ENCODE measurements at places on chromosomes 5 and 9.

DNA sequence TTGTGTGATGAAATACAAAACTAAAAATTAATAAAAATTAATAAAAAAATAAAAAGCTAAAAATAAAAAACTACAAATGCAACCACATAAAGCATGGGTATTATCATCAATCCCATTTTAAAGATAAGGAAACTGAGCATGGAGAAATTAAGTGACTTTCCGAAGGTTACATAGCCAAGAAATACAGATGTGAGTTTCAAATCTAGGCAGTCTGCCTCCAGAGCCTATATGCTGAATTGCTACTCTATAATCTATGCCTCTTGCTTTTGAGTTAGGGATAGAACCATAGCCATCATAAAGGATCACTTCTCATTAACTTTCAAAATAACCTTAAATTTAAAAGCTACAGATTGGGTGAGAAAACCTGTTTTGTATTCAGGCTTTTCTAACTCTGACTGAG lies 18.8 kb upstream of the ERAP2 start:
- DNase-seq, result no peak

GRCh38 chr9:14935964-14936363 lies 25.7 kb upstream of the FREM1 start:
- DNase-seq, result no peak

- DNase-seq, result no peak
Measured at GRCh38 chr5:52867809-52868208, 80.1 kb downstream of the ITGA1 start.

- no peak for DNase-seq
Measured at GRCh38 chr5:68839019-68839552, 254.7 kb upstream of the SLC30A5 start.

DNA sequence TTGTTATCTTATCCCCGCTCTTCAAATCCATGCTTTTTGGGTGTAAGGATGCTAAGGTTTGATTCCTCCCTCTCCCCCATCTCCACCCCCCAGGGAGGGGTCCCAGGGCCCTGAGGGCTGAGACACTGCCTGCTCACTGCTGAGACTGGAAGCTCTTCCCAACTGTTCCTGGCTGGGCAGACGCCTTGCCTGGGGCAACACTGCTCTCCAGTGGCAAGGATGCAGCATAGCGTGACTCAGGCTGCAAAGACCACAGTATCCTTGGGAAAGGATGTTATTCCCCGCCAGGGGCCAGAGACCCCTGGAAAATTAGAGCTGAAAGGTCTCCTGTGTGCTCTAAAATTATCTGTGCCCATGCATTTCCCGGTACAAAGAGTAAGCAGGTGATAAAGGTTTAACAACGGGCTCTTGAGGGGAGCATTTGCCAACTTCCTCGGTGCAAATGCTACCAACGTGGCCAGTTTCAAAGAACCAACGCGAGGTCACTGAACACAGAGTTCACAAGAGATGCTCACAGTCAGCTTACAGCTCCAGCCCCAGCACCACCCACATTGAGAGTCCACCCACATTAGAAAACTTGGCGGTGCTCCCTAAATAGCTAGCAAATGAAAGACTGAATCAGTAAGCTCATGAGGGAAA lies 271.9 kb downstream of the NSG2 start:
- DNase-seq, result no peak

DNA sequence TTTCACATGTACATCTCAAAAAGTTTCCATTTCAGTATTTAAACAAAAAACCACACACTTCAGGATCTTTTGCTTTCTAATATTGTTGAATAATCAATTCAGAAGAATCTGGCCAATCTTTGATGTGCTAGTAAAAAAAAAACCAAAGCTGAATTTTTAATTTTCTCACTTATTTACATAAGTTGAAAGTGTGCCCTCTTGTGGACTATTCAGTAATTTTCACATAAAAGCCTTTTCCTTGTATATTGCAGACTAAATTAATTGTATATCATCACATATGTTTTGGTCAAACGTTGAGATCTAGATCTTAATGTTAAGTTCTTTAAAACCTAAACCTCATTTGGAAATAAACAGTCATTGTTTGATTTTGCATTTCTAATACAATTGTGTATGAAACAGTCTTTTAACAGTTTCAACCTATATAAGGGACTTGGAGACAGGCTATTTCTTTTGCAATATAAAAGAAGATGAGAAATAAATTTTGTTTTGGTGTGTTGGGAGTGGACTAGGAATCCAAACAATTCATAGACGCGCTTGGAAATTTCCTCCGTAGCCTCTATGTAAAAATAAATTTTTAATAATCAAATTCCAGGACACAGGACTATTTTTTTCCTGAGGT lies 68.1 kb downstream of the NIPBL start:
- DNase-seq, result no peak

- DNase-seq, result no peak
Measured at GRCh38 chr5:36657563-36657995, 51.2 kb downstream of the SLC1A3 start.

DNA sequence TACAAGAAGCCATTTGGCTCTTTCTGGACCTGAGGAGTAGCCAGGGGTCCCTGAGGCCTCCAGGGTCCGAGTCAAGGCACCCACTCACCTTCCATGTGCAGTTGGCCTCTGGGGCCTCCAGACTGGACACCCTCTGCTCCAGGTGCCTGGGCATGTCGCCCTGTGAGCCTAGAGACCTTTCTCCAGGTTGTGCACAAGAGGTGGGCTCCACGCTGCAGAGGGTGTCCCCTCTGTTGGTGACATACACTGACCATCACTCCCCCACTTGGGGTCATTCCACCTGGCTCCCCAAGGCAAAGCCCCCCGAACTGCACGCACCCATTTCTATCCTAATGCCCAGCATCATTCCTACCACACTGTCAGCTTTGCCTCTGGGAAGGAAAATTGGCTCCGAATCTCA lies 48.8 kb downstream of the RASGEF1C start:
- DNase-seq, result no peak

- no peak for DNase-seq
Measured at GRCh38 chr9:112104401-112104800, 70.7 kb downstream of the SUSD1 start.

DNA sequence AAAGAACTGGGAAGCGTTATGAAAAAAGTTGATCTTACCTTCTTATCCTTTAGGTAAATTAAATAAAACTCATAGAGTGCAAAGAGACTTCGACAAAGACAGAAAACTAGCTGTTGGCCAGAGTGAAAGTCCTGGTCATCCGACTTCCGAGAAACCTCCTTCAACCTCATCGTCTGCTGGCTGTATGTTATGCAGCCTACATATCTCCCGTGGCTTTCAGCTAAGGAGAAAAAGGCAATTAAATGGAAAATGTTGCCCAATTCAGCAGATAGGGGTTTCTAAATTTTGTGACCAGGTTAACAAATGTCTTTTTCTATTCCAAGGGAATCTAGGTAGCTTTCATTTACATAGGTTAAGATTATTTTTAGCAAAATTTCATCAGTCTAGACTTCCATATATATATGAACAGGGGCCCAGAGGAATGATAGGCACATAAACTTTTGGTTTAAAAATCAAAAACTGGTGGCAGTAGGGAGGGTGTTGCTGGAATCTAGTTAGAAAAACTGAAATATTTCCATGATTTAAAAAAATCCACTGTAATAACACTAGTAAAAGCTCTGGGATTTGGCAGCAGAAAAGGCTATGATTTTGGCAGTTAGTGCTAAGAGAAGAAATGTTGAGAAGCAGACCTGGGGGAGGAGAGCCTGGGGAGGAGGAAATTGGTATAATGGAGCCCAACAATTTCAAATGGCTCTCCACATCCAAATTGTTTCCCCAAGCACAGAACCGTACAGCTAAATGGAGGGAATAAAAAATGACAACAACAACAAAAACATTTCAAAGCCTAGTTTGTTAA lies 32.1 kb downstream of the RAI14 start:
- no peak for DNase-seq

DNA sequence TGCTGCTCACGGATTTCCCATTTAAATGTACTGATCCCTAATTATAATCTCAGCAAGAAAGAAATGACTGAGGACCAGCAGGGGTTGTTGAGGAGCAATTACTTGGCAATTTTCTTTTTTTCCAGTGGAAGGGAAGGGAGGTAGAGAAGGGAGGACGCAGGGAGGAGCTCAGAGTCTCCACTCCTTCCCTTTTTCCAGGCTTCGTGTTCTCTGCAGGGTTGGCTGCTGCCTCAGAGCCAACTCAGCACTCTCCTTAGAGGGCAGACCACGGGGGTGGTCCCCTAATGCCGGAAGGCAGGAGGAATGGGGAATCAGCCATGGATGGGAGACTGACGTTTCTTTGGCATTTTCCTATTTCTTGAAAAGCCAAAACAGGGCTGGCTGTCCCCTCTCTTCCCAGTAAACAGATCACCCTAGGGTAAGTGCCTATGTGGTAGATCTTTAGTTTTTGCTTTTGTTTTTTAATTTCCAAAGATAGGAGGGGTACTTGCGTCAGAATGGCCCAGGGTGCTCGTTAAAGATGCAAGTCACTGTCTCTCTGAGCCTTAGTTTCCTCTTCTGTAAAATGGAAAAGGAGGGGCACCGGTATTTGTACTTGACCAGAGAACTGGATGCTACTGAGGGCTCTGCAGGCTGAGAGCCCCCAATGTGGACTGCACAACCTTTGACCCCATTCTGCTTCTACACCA lies 39.6 kb upstream of the LCP2 start:
- no peak for DNase-seq

DNA sequence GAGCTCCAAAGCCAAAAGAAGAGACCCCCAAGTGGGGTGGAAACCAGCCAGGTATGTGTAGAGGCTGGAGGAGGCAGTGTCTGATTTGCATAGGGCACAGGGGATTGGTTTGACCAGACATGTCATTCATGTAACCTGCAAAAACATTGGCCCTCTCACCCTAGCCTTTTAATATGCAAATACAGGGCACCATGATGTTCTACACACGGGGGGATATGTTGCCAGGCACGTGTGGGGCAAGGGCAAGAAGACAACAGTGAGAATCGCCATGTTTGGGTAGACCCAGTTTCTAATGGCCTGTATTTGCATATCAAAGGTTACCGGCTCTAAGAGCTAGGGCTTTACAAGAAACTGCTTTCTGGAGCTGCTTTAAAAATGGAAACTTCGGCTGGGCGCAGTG lies 208.9 kb downstream of the GOLPH3 start:
- DNase-seq, result no peak

DNA sequence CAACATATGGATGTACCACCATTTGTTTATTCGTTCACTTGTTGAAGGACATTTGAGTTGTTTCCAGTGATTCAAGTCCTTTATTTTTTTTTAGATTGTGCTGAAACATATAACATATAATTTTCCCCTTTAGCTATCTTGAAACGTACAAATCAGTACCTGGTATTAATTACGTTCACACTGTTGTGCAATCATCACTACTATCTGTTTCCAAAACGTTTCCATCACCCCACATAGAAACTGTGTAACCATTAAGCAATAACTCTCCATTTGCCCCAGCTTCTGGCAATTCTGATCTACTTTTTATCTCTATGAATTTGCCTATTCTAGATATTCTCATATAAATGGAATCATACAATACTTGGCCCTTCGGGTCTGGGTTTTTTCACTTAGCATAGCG lies 116.0 kb downstream of the FGF1 start:
- DNase-seq, result no peak

- no peak for DNase-seq
Measured at GRCh38 chr5:109701792-109702191, 12.1 kb downstream of the MAN2A1 start.

DNA sequence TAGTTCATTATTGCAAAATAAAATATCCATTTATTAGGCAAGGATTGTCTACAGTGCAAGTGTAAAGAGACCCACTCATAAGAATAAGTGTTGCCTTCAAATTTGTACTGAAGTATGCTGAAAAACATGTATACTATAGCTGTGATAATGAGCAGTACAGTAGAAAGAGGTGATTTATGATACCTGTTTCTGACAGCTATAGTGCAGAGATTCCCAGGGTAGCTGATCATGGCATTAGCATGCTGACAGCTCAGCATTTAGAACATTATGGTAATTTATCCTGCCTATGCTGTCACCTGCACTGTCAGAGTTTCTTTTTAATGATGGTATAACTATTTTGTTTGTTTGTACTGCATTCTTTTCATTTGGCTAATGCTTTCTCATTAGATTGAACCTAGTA lies 177.6 kb upstream of the TLX3 start:
- no peak for DNase-seq

GRCh38 chr9:109369285-109369684 lies 48.4 kb upstream of the EPB41L4B start:
- DNase-seq, result no peak

- DNase-seq, result no peak
Measured at GRCh38 chr5:6761333-6761732, 48.1 kb downstream of the TENT4A start.

DNA sequence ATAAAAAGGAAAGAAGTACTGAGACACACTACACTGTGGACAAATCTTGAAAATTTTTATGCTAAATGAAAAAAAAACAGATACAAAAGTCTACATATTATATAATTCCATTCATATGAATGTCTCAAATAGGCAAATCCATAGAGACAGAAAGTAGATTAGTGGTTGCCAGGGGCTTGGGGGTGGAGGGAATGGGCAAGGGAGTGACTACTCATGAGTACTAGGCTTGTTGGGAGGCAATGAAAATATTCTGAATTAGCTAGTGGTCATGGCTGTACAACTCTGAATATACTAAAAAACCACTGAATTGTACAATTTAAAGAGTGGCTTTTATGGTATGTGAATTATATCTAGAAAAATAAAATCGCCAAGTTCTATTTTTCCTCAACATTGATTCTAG lies 154.9 kb downstream of the AUH start:
- DNase-seq, result no peak

- DNase-seq, result no peak
Measured at GRCh38 chr9:123649909-123650308, 280.0 kb downstream of the DENND1A start.

- DNase-seq, result no peak
Measured at GRCh38 chr9:132587592-132587955, 5.2 kb downstream of the BARHL1 start.

GRCh38 chr9:13570068-13570974 lies 290.8 kb upstream of the MPDZ start:
- no peak for DNase-seq

DNA sequence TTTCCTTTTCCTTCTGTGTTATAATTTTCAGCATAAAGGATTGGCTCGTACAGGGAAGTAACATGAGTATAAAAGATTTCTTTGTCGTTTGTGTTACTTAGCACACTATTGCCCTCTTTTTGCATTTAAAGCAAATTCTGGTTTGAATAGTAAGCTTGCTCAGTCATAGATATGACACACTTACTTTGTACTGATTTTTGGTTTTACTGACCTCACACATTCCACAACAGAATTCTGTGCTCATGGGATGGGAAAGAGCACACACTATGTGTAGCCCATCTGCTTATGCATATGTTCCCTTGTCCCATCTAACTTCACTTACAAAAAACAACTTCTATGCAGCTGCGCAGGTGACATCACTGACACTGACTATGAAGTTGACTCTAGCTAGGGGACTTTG lies 111.9 kb upstream of the MTAP start:
- no peak for DNase-seq
